ENCODE measurements at places on chromosomes 12 and 14. TPM values are rescaled to one million over a fixed set of nuclear protein-coding genes. Genes with fewer than 3 reads are reported as not detected.

GRCh38 chr12:68335462-68335861, 3.3 kb upstream of the MDM1 start:
- no peak for DNase-seq

DNA sequence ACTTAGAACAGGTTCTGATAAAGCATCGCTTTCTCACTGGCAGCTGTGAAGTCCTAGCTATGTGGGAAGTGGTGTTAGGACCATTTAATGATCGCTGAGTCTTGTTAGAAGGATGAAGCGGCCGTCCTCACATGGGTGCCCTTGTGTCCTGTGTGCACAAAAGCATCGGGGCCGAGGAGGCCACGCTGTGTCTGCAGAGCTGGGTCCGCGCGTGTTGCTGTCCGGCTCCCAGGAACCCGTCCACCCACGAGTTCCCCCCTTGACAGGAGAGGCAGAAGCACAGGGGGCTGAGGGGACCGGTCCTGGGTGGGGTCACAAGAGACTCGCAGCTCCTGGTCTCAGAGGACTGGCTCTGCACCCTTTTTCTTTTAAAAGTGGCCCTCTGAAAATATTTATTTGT, 90.4 kb downstream of the ADGRD1 start:
- DNase-seq, result no peak

DNA sequence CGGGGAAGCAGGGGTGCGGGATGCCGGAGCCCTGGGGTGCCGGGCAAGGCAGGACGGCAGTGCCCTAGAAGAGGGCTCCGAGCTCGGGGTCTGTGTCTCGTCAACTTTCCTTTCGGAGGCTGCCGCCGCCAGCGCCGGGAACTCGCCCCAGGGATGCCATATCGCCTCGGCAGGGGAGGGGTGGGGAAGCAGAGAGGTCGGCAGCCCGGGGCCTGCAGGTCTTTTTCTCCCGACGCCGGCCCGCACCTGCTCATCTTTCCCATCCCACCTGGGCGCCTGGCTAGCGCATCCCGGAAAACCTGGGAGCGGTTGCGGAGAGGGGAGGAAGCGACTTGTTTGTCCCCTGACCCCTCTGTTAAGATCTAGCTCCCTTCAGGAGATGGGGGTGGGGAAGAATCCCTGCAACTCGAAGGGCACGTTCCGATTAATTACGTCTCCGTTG, 547 bp downstream of the CNTN1 start:
- no peak for DNase-seq

DNA sequence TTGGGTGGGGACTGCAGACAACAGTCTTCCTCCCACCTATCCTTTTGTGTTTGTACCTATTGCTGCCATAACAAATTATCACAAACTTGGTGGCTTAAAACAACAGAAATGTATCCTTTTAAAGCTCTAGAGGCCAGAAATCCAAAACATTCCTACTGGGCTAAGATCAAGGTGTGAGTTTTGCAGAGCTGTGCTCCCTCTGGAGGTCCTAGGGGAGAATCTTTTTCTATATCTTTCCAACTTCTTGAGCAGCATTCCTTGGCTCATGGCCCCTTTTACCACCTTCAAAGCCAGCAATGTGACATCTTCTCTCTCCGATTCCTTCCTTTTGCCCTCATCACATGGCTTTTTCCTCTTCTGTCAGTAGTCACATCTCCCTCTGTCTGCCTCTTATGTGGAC, 190.6 kb downstream of the TTC8 start:
- no peak for DNase-seq

- DNase-seq, result no peak
Observed at GRCh38 chr12:24906141-24906540, 42.8 kb downstream of the BCAT1 start.

DNA sequence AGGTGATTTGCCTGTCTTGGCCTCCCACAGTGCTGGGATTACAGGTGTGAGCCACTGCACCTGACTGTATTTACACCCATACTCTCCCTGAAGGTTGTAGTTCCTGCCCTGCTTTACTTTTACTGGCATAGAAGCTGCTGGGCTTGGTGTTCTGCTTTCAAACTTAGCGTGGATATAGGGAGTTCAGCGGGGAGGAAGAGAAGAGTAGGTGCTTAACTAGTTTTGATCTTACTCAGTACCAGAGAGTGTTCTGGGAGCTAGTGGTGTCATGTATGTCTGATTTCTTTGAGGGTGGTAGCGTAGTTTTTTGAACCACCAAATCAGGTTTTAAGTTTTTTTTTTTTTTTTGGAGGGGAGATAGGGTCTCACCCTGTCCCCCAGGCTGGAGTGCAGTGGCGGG, 13.8 kb downstream of the RCOR1 start:
- DNase-seq, result no peak

The TRIM9 gene
- 0.07 TPM for total RNA-seq

The TMEM63C gene
- total RNA-seq, result not detected

The LAG3 gene
- 0.13 TPM for total RNA-seq

The DHRS1 gene
- 6.4 TPM for total RNA-seq

The SYNDIG1L gene
- total RNA-seq, result not detected

The ALG10 gene
- 25.5 TPM for total RNA-seq

The DTX1 gene
- total RNA-seq, result not detected

The MYF5 gene
- not detected for total RNA-seq

Data from pulmonary artery endothelial cell (primary cell).